Natural killer cell (primary cell): ENCODE measurements at places on chromosomes 6 and 20.

DNA sequence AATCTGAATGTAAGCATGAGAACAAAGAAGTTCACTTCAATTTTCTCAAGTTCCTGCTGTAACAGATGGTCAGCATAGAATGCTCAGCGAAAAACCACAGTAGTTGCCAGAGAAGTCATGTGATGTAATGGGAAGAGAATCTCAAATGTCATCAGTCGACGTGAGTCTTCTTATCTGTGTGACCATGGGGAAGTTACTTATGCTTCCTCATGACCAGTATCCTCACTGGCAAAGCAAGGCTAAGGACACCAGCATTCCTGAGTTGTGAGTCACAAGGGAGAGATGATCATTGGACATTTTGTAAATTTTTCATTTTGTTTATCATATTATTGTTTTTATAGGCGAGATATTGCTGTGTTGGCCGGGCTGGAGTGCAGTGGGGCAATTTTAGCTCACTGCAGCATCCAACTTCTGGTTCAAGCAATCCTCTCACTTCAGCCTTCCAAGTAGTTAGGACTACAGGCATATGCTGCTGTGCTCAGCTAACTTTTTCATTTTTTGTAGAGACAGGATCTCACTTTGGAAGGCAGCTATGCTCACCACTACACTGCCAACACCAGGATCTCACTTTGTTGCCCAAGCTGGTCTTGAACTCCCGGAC is 21.9 kb downstream of the SGK1 start:
- no peak for DNase-seq

DNA sequence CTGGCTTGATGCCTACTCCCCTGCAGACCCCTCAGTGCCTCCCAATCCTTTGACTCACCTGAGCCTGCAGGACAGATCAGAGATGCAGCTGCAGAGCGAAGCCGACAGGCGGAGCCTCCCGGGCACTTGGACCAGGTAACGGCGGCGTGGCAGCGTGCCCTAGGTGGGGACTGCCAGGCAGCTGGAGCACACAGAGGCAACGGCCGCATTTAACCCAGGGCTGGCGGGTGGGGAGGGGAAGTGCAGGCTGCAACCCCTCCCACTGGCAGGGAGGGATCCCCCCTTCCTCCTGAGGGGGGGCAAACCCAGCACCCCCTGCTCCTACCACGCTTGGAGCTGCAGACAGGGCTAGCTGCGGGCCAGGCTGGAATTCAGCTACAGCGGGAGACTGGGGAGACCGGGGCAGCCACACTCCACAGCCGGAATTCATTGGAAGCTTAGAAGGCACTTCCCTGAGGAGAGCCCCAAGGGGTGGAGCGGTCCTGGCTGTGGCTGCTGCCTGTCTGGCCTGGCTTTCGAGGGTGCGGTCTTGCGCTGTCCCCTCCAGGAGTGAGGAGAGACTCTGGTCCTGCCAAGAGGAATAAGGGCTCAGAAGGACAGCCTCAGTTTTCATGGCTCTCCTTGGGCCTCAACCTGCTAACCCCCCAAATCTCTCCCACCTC is at the start of gene MATN4:
MATN4 (minus strand) TSS at position 183 of the 662 bp plus-strand sequence. CDS start 2,717 bp downstream, outside the sequence.
- no peak for DNase-seq

DNA sequence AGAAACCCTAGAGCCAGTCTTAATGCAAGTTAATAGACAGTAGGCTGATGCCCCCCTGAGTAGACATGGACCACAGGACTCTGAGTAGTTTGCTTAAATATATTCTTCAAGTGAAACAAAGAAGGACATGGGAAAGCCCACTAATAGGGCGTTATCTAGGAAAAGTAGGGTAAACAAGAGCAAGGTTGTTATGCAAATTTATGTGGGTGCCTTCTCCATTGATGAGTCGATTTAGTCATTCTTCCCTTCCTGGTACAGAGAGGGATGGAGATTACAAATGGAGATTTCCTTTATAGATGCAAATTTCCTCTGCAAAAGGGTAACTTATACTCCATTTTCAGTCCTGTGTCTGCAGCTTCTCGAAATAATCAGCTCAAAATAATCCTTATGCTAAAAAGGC is 262.0 kb downstream of the CD83 start:
- DNase-seq, result no peak

- peak; percentile 50 for DNase-seq
These were observed 193.5 kb downstream of the UNC5CL start for GRCh38 chr6:40845553-40845952.

GRCh38 chr20:51313358-51313827 is 229.1 kb downstream of the NFATC2 start:
- no peak for DNase-seq

DNA sequence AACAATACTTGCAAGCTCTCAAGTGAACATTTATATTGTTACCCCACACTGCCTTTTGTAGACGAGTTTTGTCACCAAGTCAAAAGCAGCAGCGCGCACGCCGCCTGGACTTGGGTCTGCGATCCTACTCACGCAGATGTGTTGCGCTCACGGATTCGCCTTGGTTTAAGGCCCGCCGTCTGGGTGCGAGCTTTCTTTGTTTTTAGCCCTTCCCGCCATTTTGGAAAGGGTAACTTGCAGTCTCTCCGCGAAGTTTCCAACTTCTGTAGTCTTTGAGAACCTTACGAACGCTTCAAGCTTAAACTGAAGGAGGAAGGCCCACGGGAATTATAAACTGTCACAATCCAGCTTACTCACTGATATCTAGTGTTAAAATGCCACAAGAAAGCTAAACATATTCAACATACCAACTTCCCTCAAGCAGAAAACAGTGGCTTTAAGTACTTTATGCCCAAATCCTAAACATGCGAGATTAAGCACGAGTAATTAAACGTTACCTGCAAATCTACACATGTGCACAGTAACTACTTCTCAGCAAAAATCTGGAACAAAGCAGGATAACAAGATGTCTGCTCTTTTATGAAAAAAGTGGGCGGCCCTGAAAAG is 80.4 kb upstream of the BTN3A2 start:
- DNase-seq, result peak; percentile 57

DNA sequence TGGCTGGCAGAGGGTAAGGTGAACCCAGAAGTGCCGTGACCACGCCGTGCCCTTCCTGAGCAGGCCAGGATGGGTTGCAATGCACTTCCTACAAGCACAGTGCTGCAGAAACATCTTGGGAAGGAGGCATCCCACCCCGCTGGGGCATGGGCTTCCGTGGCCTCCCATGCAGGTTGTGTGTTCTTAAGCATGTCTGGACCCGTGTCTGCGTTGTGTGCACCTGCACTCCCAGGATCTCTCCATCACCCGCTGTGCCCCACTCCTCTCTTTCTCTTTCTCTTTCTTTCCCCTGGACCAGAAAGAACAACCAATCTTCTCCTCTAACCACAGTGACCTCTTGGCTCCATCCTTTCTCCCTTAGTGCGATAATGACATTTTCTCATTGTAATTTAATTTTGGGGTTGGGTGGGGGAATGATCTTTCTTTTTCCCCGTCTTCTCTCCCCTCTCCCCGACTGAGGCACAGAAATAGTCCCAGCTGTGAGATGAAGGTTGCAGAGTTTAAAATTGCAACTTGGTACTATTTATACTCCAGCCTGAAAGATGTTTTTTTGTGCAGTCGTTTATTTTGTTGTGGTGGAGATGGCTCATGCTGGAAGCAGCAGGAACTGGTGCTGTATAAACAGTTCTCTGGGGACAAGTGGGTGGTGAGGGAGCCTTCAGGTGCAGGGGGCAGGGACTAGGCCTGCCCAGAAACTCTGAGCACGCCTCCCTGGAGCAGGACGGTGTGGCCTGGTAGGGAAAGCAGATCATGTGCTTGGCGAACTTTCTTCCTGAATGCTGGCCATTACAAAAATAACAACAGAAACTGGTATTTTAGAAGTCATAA is 20.5 kb downstream of the BCAS4 start:
- peak; percentile 26 for DNase-seq

GRCh38 chr6:7431313-7431673 is 41.7 kb downstream of the RIOK1 start:
- no peak for DNase-seq

- no peak for DNase-seq
These were observed 15.2 kb downstream of the COX4I2 start for GRCh38 chr20:31652917-31653396.

GRCh38 chr6:129195643-129196042 is 312.7 kb downstream of the LAMA2 start:
- DNase-seq, result no peak
